ENCODE measurements at places on chromosomes 2 and 18.

DNA sequence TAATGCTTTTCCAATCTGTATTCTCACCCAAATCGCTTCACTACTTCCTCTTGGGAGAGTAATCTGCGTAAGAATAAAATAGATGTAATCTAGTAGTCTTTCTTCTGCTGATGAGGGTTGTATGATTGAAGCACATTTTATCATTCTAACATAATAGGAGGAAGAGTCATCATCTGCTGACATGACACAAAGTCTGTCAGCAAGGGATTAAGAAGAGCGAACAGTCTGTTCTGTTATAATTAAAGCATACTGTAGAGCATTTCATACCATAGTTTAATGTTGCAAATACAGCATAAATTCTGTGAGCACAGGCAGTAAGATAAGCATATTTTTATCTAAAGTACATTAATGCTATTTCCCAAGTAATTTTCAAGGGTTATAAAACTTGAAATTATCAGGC lies 10.4 kb downstream of the SLC25A52 start:
- no peak for DNase-seq

DNA sequence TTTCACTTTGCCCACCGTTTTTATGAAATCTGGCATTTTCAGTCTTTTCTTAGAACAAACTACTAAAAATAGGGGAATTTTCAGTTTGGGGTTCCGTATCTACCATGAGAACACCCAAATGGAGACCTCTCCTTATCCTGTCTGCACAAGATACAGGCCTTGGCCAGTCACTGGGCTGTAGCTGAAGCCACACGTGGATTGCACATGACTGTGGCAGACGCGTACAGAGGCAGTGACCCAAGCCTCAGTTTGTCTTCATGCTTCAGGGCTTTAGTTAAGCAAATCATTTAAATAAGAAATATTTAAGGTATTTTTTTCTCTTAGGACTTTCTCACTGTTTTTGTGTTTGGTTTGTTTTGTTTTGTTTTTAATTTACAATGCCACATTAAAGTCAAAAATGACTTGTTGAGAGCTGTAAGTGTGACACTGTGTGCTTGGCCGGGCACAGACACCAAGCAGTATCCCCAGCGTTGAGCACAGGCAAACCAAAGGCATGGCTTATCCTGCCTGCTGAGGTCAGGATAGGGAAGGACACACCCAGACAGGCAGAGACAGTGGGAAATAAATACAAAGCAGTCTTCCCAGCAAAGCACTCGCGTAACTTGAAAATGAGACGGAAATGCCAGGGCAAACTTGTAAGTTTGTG lies 53.3 kb downstream of the TRAPPC12 start:
- no peak for DNase-seq

DNA sequence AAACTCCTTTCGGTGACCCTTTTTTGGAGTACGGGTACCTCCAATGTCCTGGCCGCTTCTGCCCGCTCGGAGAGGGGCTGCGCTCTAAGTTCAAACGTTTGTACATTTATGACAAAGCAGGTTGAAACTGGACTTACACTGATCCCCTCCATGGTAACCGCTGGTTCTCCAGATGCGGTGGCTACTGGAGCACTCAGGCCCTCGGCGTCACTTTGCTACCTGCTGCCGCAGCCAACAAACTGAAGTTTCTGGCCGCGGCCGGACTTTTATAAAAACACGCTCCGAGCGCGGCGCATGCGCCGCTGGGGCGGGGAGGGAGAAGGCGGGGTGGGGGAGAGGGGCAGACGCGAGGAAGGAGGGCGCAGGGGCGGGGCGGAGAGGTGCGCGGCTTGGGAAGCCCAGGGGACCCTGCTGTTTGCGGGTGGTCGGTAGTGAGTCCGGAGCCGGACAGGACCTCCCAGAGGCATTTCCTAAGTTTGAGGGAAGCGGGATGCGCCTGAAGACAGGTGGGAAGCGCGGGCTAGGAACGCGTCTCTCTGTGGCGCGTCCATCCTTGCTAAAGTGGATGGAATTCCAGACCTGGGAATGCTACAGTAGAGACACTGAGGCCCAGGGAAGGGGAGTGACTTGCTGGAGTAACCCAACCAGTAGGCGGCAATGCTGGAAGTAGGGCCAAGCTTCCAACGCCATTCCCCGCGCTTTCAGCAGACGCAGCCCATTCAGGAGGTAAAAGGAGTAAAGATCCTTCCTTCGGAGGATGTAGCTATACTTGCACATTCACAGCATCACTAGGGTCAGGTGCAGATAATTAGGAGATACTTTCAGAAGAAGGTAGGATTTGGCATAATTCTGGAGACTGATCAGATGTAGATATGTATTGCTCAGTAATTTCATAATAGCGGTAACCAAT lies at the start of gene CXCR4:
Gene CXCR4 (minus strand): TSS at position 241 of the 910 bp plus-strand sequence. CDS start 89 bp downstream, at position 152.
- DNase-seq, result peak; percentile 51

DNA sequence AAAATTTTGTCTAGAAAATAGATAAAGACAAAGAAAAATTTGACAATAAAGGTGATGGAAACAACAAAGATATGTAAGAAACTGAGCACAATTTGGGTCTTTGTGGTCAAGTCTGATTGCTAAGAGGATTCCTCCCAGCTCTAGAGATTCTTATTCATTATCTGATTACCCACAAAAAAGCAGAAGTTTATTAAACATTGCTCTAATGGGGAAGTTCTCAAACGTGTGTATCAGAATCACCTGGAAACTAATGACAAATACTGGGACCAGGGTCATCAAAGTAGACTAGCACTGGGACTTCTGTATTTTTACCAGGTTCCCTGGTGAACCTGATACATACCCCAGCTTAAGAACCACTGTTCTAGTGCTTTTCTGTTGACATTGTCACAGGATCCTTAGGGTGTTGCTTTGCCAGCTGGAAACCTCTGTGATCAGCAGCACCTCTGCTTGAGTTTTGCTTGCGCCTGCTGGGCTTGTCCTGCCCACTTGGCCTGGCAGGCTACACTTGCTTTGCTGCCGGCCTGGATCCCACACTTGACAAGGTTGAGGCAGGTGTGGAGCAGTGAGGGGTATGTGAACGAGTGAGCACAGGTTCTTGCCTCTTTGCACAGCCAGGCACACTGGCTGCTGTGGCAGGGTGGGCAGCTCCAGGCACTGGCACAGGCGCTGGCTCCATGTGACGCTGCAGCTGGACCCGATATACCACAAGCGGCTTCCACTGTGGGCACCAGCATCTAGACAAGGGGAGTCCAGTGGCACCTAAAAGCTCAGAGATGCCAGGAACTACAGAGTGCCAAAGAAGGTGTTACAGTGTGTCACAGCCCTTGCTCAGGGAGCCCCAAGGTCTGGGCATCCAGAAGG lies 6.2 kb upstream of the GORASP2 start:
- DNase-seq, result no peak

- DNase-seq, result no peak
Measured at GRCh38 chr2:190443778-190444481, 35.8 kb downstream of the MFSD6 start.

DNA sequence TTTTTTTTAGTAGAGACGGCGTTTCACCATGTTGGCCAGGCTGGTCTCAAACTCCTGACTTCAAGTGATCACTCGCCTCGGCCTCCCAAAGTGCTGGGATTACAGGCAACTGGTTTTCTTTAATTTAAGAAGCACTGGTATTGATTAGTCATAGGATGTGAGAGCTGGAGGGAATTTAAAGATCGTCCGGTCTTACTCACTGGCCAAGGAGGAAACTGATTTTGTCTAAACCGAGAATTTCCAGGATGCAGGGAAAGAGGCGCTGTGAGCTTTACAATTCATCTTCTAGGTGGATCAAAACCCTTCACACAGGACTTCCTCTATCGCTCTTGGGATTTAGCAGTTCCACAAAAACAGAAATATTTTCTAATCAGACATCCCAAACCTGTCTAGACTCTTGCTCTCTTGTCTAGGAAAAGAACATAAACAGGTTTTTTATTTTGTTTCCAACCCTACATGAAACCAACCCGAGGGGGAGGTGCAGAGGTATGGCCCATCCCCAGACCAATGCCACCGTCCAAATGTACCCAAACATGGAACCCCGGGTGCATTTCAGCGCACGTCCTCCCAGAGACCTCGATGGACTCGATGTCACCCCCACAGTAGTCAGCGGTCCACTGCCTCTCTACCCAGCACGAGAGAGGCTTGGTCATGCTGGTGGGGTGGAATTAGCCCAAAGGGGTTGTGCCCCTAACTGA lies 12.5 kb upstream of the TUBB6 start:
- DNase-seq, result no peak

GRCh38 chr18:69954719-69955480 lies 7.2 kb upstream of the CD226 start:
- no peak for DNase-seq

- no peak for DNase-seq
Measured at GRCh38 chr2:30223413-30223874, 7.9 kb upstream of the LBH start.

- no peak for DNase-seq
Measured at GRCh38 chr2:98369710-98370239, 23.5 kb downstream of the CNGA3 start.

DNA sequence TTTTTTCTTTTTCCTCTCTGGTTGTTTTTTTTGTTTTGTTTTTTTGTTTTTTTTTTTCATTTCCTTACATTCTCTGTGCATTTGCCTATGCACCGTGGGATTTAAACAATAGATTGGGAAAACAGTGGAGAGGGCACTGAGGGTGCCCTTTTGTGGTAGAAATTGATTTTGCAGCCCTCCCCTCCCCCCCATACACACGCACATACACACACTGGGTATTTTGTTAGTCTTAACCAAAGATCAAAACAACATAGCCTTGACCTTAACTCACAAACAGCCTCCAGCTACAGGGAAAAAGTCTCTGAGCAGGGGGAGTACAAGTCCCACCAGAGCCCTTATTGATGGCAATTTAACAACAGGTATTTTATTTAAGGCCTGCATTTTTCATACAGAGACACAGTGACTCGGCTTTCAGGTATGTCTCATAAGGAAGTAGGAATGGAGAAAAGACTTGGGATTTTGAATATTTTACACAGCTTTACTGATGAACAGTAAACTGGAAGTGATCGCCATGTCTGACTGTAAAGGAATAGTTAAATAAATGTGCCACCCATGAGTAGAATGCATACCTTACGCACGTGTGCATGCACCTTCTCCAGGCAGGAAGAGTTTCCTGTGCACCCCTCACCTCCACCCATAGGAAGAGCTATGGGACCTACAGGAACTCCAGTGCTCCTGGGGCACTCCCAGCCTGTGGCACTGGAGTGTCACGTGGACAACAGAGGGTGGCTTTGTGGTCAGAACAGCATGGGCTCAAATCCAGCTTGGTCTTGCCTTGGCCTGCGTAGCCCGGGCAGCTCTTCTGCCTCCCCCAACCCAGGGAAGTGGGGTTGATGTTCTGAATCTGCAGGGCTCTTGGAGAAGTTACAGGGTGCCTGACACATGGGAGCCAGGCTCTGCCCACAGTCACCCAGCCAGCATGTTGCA lies 266.4 kb downstream of the ANAPC1 start:
- DNase-seq, result no peak

- no peak for DNase-seq
Measured at GRCh38 chr18:35974181-35974580, 1.7 kb downstream of the RMP24 start.

- DNase-seq, result no peak
Measured at GRCh38 chr2:133025004-133025403, 355.0 kb upstream of the LYPD1 start.

GRCh38 chr2:110679337-110679707 lies 1.5 kb upstream of the BUB1 start:
- DNase-seq, result no peak
